NCI-H1694 (cell line): ENCODE measurements at places on chromosomes 7 and 10.

- DNase-seq = no peak
Measured at GRCh38 chr7:133675510-133676218, 422.8 kb downstream of the EXOC4 start.

- DNase-seq = no peak
Measured at GRCh38 chr10:78513986-78514385, 480.3 kb downstream of the RPS24 start.

- DNase-seq = peak; percentile 30
Measured at GRCh38 chr7:27774717-27775328, 34.9 kb downstream of the TAX1BP1 start.

- DNase-seq = peak; percentile 44
Measured at GRCh38 chr10:101161494-101162299, 30.6 kb downstream of the TLX1 start.

DNA sequence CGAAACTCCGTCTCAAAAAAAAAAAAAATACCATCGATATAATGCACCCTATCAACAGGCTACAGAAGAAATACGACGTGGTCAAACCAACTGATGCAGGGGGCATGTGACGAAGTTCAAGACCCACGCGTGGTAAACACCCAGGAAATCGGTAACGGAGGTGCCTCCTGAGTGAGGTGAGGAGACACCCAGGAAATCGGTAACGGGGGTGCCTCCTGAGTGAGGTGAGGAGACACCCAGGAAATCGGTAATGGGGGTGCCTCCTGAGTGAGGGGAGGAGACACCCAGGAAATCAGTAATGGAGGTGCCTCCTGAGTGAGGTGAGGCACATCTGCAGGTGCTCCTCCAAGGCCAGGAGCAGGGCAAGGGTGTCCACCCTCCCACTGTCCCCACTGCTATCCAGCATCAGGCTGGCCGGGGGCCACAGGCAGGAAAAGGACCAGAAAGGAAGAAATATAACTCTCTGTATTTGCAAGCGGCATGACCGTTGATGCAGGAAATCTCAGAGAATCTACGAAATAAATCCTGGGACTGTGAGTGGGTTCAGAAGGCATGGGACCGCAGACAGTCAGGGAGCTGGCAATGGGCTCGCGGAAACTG lies 10.7 kb upstream of the GPR146 start:
- no peak for DNase-seq

GRCh38 chr7:43721193-43721806 lies 8.0 kb downstream of the COA1 start:
- DNase-seq = peak; percentile 74

GRCh38 chr7:83581667-83582435 lies 67.1 kb downstream of the SEMA3E start:
- no peak for DNase-seq

DNA sequence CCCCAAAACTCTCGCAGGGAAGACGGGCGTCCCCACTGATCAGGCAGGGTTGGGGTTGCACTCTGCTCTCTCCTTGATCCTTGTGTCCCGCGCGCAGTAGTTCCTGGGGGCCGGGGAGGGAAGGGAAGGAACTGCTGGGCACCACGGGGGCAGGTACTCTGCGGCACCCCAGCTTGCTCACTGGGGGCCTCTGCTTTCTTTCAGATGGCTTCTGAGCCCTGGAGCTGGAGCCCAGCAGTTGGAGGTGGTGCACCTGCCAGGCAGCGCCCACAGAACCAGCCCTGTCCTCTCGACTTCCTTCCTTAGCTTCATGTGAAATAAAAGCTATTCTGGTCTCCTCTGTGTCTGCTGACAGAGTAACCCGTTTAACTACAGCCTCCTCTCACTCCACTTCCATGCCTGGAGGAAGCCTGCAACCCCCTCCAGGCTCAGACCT lies 12.2 kb downstream of the PLAC9 start:
- no peak for DNase-seq

- no peak for DNase-seq
Measured at GRCh38 chr7:74044366-74045350, 16.7 kb downstream of the ELN start.

- DNase-seq = no peak
Measured at GRCh38 chr10:46012746-46013145, 17.7 kb downstream of the NCOA4 start.

DNA sequence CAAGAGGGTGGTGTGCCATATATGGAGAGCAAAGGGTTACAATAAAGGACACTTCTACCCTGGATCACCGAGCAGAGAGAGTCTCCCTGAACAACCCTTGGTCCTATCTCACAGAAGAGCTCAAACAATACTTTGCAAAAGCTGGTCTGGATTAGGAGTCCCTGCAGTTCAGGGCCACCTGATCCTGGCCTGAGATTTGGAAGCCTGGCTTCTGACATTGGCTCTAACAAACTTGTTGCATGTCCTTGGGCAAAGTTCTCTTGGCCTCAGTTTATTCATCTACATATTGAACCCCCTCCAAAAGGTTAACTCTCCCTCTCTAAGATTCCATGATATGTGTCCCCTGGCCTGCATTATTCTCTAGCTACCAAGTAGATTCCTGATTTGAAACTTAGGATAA lies 1.7 kb downstream of the RBP4 start:
- no peak for DNase-seq
